Endothelial cell (in vitro differentiated cells): ENCODE measurements at places on chromosomes 1 and 21.

DNA sequence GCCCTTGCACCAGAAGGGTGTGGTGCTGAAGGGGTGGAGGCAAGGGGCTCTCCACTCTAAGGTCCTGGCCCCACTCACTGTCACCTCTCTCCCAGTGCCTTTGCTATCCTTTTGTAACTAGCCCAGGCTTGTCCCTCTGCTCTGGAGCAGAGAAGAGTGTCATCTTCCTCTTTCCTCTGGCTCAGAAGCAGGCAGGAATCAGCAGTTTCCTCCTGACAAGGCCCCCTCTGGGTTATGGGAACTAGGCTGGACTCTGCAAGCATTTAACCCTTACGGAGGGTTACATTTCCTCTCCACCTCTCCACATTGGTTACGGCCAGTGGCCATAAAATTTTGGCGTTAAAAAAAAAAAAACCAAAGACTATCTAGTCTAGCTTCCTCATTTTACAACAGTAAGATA, 30.4 kb downstream of the PLXNA2 start:
- DNase-seq, result no peak

- no peak for DNase-seq
Measured at GRCh38 chr1:214793708-214794107, 190.7 kb downstream of the CENPF start.

DNA sequence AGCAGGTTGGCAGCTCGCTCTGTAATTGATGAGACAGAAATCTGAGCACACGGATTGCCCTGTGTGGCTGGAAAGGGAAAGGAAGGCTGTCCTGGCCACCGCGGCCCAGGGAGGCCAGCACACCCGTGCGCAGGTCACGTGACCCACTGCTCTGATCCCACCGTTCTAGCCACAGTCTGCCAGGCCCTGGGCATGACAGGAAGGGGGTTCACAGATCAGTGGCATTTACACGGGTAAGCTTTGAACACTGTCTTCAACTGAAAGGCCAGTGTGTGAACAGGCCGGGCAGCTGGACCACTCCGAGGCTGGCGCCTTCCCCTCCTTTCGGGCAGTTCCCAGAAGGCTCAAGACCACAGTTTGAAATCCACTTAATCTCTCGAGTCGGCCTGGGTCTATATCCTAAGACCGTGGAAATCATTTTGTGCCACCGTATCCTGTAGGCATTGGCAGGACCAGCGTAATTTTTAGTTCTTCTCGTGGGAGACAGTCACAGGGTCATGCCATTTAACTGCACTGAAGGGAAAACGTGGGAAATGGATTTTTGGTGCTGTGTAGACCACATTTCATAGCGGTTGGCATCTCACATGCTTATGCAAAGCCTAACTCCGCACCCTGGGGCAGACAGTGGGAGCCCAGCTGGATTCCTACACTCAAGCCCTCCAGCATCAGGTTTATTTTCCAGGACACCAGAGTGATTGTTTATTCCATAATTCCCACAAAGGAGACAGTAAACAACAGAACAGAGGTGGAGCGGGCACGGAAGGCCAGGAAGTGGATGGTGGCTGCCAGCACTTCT, 3.1 kb upstream of the ADARB1 start:
- DNase-seq, result no peak

DNA sequence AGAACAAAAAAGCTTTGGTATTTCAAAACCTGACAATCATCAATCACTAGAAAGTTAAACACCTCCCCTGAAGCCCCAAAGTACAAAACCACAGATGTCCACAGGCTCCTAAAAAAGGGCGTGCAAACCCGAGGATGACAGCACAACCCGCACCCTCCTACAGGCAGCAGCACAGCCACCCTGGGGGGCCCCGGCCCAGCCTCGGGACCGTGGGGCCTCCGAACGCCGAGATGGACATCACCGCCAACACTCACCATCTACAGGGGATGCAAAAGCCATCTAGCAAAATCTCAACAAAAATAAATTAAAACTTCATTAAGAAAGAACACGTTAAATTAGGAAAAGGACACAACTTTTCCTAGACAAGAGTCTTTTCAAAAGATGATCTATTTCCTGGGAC, 6.6 kb downstream of the KIAA2013 start:
- no peak for DNase-seq

GRCh38 chr21:31903896-31904295, 31.1 kb downstream of the HUNK start:
- DNase-seq, result no peak

- DNase-seq, result no peak
Measured at GRCh38 chr21:22763442-22763841, 1765.2 kb downstream of the NCAM2 start.

- no peak for DNase-seq
Measured at GRCh38 chr1:188582911-188583532, 1754.3 kb downstream of the PLA2G4A start.

- DNase-seq, result peak; percentile 71
Measured at GRCh38 chr1:111441573-111442192, 7.4 kb downstream of the WDR77 start.

DNA sequence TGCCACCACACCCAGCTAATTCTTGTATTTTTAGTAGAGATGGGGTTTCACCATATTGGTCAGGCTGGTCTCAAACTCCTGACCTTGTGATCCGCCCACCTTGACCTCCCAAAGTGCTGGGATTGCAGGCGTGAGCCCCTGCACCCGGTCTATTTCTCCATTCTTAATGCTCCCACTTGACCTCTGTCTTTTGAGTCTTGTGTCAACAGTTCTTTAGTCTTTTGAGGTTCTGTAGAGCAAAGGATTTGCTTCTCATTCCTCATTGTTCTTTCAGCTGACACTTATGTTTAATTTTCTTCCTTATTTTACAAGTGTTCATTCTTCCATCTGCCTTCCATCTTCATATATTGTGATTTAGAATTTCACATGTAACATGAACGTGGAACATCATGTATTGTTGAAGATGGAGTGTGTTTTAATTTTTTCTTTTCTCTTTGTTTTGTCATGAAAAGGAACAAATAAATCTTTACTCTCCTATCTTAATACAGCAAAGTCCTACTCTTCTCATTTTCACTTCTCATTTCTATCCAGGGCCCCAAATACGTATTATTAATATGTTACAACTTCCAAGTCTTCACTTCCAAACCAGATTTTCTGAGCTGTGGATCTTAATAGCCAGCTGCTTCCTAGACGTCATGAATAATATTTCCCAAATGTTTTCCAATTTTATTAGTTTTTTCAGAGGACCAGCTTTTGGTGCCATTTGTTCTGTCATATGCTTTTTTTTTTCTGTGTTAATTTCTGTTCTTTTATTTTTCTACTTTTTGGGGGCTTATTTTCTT, 16.9 kb downstream of the MTF2 start:
- no peak for DNase-seq

DNA sequence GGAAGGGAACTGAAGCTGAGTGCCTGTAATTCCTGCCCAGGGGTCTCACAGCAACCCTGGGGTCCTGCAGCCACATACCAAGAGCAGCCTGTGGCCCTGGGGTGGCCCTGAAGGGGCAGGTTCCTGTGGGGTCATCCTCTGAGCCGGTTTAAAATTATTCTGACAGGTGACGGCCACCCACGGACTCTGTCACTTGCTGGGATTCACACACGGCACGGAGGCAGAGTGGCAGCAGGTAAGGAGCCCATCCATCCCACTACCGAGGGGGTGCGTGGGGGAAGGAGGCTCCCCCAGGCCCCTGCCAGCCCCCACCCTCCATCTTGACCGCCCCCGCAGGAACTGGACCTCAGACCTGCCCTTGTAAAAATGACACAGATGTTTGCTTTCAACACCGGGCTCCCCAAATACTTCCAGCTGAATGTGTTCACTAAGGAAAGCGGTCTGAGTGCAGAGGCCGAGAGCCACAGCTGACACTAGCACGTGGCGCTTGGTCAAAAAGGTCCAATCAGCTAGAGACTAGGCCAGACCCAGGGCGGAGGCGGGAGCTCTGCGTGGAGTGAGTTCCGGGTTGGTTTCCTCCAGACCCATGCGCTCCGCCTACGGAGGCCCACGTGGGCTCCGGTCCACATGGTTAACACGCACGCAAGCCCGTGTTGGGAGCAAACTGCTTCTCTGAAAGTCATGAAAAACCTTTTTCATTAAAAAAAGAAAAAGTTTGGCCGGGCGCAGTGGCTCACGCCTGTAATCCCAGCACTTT, 10.0 kb downstream of the YBEY start:
- DNase-seq, result no peak

DNA sequence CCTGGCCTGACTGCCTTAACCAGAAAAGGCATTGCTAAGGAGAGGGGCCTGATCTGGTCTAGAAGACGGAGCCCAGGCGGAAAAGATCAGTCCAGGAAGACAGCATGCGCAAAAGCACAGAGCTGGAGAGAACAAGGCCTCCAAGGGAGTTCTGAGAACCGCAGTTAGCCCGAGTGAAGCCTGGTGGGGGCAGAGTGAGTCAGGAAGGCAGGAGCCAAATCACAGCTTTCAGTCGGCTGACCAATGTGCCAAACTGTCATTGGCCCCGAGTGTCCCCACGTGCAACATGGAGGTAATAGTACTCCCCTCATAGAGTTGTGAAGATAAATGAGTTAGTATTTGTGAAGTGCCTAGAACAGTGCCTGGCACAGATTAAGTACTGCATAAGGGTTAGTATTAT, 1.2 kb upstream of the TSPAN2 start:
- no peak for DNase-seq

DNA sequence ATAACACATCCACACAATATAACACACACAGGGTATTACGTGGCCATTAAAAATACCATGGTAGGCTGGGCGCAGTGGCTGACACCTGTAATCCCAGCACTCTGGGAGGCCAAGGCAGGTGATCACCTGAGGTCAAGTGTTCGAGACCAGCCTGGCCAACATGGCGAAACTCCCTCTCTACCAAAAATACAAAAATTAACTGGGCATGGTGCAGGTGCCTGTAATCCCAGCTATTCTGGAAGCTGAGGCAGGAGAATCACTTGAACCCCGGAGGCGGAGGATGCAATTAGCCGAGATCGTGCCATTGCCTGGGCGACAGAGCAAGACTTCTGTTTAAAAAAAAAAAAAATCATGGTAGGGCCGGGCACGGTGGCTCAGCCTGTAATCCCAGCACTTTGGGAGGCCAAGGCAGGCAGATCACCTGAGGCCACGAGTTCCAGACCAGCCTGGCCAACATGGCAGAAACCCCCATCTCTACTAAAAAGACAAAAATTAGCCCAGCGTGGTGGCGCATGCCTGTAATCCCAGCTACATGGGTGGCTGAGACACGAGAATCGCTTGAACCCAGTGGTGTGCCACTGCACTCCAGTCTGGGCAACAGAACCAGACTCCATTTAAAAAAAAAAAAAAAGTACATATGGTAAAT, 24.1 kb upstream of the HPDL start:
- DNase-seq, result no peak

DNA sequence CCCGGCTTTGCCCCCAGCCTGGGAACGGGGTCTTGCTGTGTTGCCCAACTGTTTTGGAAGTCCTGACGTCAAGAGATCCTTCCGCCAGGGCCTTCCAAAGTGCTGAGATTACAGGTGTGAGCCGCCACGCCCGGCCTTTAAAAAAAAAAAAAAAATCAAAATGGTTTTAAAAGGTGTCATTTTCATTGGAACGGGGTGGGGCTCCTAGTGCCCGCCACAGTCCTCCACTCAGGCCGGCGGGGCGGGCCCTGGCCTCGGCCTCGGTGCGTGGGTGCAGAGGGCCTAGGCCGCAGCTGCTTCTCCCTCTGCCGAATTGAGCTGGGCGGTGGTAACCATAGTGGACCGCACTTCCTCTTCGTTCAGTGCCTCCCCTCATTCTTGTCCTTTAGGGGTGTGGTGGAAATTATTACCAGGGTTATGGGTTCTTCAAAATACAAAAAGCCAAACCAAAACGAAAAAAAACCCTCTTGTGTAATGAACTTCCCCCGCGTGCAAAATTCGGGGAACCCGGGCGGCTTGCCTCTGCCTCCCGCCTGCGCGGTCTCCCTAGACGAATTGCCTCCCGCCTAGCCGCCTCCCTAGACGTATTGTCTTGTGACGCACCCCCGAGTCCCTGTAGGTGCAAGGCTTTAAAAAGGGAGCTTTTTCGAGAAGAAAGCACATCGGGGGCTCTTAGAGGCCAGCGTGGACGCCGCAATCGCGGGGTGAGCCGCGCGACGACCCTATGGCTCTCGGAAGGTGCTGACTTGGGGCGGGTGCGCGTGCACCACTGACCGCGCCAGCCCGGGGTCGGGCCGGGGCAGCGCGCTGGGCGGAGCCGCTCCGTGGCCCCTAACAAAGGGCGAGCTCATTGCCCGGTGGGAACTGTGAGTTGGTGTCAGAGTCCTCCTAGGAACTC, 10.5 kb upstream of the SPEN start:
- no peak for DNase-seq

DNA sequence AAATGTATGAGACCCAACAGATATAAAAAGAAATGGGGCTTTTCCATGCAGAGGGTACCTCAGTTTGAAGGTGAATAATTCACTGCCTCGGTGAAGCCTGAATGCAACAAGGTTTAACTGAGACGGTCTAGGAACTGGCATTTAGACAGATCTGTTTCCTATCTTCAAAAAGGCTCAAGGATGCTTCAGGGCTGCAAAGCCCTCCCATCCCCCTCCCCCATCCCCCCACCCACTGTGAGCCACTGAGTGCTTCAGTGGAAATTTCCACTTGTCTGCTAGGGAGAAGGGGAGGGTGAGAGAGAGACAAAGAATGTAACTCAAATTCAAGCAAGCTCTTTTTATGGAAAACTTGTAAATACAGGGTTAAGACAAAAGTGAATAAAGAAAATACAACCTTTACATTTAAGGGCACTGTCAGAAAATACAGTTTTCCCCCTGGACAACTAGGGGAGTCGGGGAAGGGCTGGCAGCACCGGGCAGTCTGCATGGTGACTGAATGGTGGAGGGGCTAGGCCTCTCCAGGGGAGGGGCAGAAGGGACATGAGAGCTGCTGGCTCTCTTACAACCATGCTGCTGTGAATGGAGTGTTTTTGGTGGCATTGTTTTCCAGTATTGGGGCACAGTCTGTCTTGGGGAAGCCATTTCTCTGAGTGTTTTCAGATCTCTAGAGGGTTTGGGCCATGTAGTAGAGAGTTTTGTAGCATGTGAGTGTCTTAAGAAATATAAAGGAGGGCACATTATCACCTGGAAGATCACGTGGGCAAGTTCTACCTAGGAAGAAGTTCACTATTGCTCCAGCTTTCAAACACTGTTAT, 56.7 kb downstream of the MRPS6 start:
- no peak for DNase-seq

DNA sequence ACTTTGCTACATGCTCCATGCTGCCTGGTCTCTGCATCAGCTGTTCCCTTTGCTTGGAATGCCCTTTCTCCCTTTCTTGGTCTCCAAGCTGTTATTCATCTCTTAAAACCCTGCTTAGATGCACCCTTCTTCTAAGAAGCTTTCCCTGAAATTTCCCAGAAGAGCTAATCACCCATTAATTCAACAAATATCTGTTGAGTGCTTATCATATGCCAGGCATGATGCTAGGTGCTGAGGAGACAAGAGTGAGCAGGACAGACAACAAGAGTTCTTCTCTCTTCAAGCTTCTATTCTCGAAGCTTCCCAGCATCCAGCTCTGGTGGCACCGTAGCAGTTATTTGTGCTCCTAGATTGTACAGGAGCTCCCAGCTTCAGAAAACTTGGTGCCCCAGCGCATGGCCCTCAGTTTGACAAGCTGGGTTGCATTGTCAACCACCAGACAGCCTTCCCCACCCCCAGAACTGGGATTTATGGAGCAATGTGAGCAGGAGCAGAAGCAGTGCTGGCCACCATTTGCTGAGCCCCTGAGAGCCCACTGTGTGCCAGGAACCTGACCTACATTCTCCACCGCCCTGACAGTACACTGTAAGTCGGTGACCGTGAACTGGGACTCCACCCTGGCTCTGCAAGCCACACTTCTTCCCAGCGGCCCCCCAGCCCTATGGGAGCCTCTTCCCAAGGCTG, 68.0 kb upstream of the ACOT11 start:
- no peak for DNase-seq
